ENCODE measurements at places on chromosomes 7 and 10.
A peak's percentile ranks its signal among the peaks of the same experiment; 100 is the strongest.

DNA sequence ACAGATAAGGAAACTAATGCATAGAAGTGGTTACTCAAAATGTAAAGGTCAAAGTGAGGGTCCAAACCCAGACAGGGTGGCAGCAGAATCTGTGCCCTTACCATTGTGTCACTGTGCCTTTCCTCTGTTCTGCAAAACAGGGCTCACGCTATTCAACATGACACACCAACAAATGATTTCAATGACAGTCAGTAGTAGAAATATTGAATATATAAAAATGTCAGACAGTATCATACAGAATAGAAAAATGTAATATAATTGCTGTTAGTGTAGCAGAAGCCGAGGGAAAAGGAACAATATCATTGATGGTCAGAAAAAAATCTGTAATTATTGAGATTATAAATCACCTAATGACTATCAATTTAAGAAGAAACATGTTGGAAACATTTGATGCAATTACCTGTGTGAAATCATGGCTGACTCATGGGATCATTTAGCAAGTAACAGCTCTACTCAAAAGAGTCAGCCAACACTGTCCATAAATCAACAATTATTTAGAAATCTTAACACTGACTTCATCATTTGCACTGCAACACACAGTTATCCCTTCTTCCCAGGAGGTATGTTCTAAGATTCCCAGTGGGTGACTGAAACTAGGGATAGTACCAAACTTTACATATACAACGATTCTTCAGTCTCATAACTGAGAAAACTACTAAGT lies 198.7 kb downstream of the DGKI start:
- no peak for DNase-seq

DNA sequence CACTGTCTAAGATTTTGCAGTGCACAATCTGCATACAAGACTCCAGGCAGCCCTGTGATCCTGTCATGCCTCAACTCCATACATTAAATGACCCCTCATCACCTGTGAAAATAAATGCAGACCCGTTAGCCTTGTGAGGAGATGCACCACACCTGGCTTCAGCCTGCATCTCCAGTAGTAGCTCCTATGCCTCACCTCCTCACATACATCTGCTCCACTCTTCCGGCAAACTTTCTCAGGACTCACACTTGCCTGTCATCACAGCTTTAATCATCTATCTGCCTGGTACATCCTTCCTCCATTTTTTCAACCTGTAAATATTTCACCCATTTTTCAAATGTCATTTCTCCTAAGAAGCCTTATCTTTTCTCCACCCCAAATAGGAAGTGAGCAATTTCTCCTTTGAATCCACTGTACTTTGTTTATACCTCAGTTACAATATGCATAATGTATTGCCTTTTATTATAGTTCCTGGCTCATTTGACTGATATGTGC lies 39.3 kb upstream of the ABCB5 start:
- DNase-seq: no peak

GRCh38 chr7:16985621-16986020 lies 103.8 kb upstream of the AGR3 start:
- DNase-seq: no peak

- DNase-seq: no peak
Observed at GRCh38 chr7:30907527-30908267, 4.0 kb upstream of the AQP1 start.

DNA sequence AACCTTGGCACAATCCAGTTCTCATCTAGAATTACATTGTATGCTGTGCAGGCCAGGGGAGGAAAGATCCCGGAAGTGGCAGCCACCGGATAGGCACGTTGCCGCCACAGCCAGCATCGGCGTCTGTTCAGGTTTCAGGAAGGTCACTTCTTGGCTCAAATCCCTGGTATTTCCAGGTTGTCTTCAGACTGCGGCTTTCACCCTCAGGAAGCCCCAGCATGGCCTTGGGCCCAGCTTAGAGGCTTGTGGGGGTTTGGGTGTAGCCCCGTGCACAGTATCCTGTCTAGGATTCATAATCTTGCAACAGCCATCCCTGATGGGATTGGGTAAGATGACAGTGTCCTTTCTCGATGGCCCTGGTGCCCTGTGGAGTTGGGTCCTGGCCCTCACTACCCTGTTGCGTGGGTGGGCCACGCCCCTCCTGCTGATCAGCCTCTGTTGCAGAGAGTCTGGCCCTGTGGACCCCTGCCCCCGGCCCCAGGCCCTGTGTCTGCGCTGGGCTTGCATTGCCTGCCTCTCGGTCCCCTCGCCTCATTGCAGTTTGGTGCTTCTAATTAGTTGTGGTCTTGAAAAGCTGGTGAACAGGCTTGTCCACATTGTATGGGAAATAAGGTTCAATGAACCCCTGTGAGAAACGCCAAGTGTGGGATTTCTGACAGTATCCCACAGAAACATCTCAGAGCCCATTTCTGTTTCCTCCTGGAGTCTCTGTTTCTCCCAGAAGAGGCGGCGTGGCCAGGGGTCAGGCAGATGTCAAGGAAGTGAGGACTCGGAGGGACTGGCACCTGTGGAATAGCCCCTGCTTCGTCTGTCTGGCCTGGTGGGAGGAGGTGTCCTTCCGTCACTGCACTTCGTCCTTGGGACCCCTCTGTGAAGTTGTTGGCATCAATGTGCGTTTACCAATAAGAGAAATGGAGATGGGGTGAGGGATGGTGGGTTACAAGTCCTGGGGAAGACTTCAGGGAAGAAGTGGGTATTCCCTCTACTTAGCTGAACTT lies 77.5 kb downstream of the MGMT start:
- no peak for DNase-seq

DNA sequence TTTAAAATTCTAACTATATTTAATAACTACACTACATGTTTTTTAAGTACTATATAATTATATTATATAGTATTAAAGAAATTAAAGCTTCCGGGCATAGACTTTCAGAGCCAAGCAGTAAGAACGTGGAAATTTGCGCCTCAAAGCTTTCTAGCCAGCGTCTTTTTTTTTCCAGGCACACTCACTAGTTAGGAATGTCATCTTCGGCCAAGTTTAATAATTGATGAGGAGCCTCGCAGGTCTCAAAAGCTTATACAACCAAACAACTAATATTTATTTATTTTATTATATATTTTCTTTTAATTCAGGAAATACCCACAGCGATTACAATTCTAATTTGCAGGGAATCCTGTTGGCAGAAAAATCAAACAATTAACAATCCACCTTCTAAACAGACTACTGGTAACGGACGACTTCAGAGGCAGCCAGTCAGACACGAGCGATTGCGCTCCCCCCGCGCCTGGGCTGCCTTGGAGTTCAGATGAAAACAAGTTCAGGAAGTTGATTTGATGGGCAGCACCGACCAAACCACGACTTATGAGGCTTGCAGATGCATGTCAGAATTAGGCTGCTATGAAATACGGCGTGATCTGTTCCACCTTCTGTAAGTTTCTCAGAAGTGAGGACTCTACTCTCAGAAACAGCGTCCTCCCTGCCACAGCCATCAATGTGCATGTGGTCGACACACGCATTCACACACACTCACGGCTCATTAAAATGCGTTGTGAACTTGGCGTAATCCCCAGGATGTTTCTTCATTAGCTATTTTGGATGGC lies 431.8 kb upstream of the MGMT start:
- DNase-seq: peak; percentile 86

- DNase-seq: no peak
Observed at GRCh38 chr7:4612237-4612636, 69.9 kb upstream of the FOXK1 start.

- no peak for DNase-seq
Observed at GRCh38 chr7:47149208-47149839, 432.6 kb downstream of the TNS3 start.

- no peak for DNase-seq
Observed at GRCh38 chr7:132030086-132030568, 473.7 kb upstream of the PODXL start.

- DNase-seq: no peak
Observed at GRCh38 chr7:125511310-125511709, 581.7 kb upstream of the POT1 start.

DNA sequence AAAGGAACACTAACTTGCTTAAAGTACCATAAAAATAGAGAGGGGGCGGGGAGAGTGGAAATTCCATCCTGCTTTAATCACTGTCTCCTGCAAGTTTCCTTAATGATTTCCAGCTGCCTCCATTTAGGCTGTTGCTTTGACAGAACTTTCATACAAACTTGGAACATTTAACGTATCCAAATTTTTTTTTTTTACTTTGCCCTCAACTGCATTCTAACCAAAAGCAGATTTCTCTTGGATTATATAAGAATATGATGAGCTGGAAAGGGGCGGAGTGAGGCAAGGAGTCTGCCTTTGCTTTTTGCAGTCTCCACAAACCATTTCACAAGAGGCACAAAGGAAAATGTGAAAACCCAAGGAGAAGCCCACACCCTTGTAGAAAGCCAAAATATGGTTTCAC lies 46.6 kb upstream of the COL1A2 start:
- no peak for DNase-seq

- no peak for DNase-seq
Observed at GRCh38 chr10:59079386-59080226, 96.8 kb upstream of the PHYHIPL start.

- DNase-seq: no peak
Observed at GRCh38 chr7:28032738-28033380, 147.7 kb downstream of the JAZF1 start.

DNA sequence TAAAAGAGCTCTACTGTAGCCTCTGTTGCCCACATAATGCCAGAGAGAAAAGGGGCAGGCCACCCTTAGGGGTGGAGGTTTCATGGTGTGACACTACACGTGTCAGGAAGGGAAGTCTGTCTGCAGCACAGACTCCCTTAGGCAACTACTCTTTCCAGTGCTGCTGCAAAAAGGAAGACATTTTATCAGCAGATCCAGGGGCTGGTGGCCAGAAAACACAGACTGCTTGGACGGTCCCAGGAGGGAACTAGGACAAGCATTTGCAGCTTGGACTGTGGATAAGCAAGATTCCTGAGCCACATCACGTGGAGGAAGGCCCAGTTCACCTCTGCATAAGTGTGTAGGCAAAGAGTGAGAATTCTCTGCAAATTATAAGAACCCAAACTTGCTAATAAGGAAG lies 220.8 kb downstream of the FANK1 start:
- DNase-seq: no peak

GRCh38 chr10:101216207-101217043 lies 12.8 kb downstream of the LBX1 start:
- no peak for DNase-seq

- DNase-seq: no peak
Observed at GRCh38 chr7:138670594-138670993, 30.6 kb downstream of the SVOPL start.

GRCh38 chr10:32139223-32140073 lies 83.2 kb upstream of the KIF5B start:
- peak; percentile 87 for DNase-seq

DNA sequence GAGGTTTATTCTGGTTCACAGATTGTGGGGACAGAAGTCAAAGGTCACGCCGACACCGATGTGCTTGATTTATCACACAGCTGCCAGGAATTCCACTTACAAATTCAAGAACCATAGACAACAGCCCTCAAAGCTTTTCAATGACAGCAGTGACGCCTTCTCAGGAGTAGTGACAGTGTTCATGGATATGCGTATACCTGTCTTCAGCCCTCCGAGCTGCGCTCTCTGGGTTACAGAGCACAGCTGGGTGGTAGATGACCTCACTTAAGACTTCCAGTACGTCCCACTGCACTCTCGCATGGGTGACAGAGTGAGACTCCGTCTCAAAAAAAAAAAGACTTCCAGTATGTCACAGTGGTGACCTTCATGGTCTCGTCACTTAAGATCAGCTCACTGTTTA lies 108.5 kb downstream of the TCERG1L start:
- no peak for DNase-seq

DNA sequence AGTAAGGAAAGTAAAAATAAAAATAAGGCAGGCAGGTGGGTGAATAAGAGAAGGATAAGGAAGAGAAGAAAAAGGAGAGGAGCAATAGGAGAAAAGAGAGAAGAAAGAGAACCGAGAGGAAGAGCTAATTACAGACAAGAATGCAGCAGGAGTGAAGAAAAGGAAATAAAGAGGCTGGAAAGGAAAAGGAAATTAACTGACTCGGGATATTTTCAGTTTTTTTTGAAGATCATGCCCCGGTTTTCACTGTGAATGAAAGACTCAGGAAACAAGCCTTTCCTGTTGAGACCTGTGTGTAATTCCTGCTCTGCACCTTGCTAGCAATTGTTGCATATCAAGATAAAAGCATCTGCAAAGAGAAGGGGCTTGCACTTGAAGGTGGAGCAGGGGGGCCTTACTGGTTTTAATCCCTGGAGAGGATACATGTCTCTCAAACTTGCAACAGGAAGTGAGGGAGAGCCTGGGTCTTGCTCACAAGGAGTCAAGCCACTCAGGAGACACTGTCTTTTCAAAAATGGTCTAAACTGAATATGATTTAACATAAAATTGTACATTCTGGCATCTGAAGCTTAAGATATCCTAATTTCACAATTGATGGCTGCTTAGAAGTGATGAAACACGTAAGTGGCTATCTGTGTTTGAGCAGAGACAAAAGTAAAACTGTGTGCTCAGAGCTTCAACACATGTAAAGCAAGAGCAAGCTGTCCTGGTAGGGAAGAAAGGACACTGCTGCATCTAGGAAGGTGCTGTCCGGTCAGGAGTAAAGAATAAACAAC lies 157.6 kb downstream of the FAM107B start:
- no peak for DNase-seq

DNA sequence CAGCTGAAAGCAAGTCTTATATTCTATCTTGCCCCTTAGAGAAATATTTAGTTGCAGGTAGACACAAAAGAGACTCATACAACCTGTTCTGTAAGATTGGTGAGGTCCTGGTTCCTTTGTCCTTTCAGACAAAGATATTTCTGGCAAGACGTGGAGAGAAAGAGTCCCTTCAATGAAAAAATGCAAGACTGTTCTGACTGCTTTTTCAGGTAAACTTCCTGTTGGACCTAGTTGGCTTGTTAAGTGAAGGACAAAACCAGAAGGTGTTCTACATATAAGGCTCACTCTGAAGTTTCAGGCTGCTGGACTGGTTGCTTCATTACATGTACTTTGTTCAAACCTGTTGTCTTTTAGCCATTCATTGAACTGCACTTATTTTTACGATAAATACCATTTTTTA lies 119.0 kb upstream of the PTPRZ1 start:
- DNase-seq: no peak

- DNase-seq: peak; percentile 37
Observed at GRCh38 chr7:114942446-114943175, 20.7 kb downstream of the MDFIC start.

- no peak for DNase-seq
Observed at GRCh38 chr10:98814470-98814869, 367.7 kb upstream of the HPS1 start.

DNA sequence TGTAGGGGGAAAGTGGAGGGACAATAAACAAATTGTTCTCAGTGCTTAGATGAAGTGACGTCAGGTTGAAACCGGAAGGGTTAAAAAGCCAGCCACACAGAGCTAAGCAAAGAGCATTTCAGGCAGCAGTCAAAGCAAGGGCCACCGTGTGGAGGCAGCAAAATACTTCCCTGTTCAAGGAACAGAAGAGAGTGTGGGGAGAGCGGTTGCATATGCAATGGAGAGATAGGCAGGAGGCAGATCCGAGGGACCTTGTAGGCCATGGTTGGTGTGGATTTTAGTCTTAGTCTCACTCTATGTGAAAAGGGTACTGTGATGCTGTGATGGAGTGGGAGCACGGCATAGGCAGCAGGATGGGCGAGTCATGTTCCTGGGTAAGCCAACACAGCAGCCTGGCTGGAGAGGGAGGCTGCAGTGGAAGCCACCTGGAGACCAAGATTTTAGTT lies 3.8 kb upstream of the STN1 start:
- DNase-seq: peak; percentile 77

Measured in KBM-7 (cell line).